ENCODE measurements at places on chromosomes 11 and 22. TPM values are rescaled to one million over a fixed set of nuclear protein-coding genes. Genes with fewer than 3 reads are reported as not detected.

Gene GAL3ST1
- 26.3 TPM for total RNA-seq

Gene TRIM64
- not detected for total RNA-seq

Gene FAM180B
- 3.0 TPM for total RNA-seq

Gene PTPN5
- total RNA-seq, result 3.2 TPM

Gene ACRV1
- total RNA-seq, result not detected

Gene GLYATL2
- 0.27 TPM for total RNA-seq

Gene PGA5
- not detected for total RNA-seq

Gene KDM4E
- total RNA-seq, result not detected

Gene OR51B2
- total RNA-seq, result 0.40 TPM

Gene ANO9
- total RNA-seq, result 0.98 TPM

Gene UBE2L6
- total RNA-seq, result 53.5 TPM

Gene C11orf97
- not detected for total RNA-seq

Gene CD6
- 2.5 TPM for total RNA-seq

Gene NAALADL1
- 14.7 TPM for total RNA-seq

Gene SOX6
- total RNA-seq, result 53.7 TPM

Gene PRR33
- not detected for total RNA-seq

Gene OR52I2
- total RNA-seq, result not detected

Gene OR51G1
- total RNA-seq, result not detected

Gene MMP20
- not detected for total RNA-seq

Gene RASSF7
- total RNA-seq, result 7.5 TPM

Gene SEPTIN3
- 35.5 TPM for total RNA-seq

Gene ROBO3
- 36.6 TPM for total RNA-seq

Gene CNTN5
- not detected for total RNA-seq

Gene IRAG1
- 9.6 TPM for total RNA-seq

Gene NPAS4
- not detected for total RNA-seq

Gene ANKK1
- 0.98 TPM for total RNA-seq

Gene OR5D16
- total RNA-seq, result not detected

Gene RAB39A
- 2.3 TPM for total RNA-seq

Gene ZBTB16
- total RNA-seq, result 22.7 TPM

Gene TREH
- not detected for total RNA-seq

Gene P2RY6
- 3.6 TPM for total RNA-seq

Gene NCF4
- total RNA-seq, result 30.4 TPM

Measured in sciatic nerve (tissue), 2 donors.